ENCODE measurements at places on chromosomes 5 and 9.

DNA sequence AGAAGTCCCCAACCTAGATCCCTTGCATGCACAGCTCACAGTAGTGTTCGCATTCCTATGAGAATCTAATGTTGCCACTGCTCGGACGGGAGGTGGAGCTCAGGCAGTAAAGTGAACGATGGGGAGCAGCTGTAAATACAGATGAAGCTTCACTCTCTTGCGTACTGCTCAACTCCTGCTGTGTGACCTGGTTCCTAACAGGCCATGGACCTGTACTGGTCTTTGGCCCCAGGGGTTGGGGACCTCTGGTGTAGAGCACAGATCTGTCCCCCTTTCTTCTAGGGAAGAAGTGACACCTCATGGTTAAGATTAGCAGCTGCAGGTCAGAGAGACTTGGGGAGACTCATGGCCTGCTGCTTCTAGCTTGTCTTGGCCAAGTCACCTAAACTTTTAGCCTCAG is 7.1 kb downstream of the ARHGEF28 start:
- no peak for DNase-seq

DNA sequence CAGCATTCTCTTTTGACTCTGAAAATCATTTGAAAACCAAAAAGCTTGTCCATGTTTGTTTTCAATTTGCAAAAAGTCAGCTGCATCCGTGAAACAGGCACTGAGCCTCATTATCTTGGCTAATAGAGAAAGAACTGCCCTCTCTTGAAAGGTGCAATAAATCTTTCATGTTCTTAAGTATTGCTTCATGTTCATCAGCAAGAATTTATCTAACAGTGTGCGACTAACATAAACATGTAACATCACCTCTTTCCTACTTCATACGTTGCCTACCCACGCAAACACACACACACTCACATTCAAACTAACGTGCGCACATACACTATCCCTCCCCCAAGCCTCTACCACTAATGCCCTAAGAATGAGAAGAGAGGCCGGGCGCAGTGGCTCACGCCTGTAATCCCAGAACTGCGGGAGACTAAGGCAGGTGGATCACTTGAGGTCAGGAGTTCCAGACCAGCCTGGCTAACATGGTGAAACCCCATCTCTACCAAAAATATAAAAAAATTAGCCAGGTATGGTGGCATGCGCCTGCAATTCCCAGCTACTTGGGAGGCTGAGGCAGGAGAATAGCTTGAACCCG is 629.7 kb upstream of the ZNF608 start:
- DNase-seq, result no peak

GRCh38 chr5:570446-570845 is 41.7 kb upstream of the CEP72 start:
- DNase-seq, result no peak

GRCh38 chr5:173830421-173830820 is 57.7 kb upstream of the CPEB4 start:
- DNase-seq, result no peak

- DNase-seq, result no peak
These were observed 442.9 kb upstream of the FTMT start for GRCh38 chr5:121408778-121409177.

GRCh38 chr9:111300140-111300735 is 29.8 kb downstream of the OR2K2 start:
- no peak for DNase-seq

- no peak for DNase-seq
These were observed 96.2 kb downstream of the TAF11L14 start for GRCh38 chr5:17730421-17730820.

DNA sequence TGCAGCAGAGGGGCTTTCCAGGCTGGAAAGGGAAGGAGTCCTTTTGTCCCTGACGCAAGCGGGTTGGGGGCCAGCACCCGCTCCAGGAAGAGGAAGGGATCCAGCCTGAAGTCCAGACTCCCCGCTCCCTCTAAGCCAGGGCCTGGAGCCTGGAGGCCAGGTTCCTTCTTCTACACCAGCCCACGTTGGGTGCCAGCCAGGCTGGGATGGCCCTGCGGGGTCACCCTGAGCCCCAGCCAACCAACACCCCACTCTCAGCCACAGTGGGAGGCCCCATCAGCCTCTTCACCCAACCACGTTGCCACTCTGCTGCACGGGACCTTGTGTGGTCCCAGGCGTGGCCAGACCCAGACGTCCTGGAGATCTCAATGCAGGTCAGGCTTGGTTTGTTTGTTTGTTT is 970 bp upstream of the FUT7 start:
- DNase-seq, result no peak

All from omental fat pad (tissue), 4 donors.